ENCODE measurements at places on chromosomes 5 and 9.

GRCh38 chr5:152288917-152289595 lies 116.0 kb downstream of the NMUR2 start:
- no peak for DNase-seq

DNA sequence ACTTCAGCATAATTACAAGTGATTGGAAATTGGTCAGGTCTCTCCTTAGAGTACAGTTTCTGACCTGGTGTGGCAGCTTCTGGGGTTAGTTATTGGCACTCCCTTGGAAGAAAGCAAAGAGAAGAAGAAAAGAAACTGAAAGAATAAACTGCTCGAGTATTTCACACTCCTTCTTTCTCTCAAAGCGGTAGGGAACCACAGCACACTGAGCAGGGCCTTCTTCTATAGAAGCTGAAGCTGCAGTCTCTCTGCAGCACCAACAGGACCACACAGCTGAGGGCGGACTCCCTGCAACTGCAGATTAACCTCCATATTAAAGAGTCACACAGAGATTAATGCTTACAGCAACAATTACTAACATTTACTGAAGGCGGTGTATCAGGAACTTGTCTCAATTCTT lies 152.0 kb downstream of the TRPM6 start:
- no peak for DNase-seq

GRCh38 chr9:92295240-92295790 lies 1.8 kb upstream of the IARS1 start:
- no peak for DNase-seq

DNA sequence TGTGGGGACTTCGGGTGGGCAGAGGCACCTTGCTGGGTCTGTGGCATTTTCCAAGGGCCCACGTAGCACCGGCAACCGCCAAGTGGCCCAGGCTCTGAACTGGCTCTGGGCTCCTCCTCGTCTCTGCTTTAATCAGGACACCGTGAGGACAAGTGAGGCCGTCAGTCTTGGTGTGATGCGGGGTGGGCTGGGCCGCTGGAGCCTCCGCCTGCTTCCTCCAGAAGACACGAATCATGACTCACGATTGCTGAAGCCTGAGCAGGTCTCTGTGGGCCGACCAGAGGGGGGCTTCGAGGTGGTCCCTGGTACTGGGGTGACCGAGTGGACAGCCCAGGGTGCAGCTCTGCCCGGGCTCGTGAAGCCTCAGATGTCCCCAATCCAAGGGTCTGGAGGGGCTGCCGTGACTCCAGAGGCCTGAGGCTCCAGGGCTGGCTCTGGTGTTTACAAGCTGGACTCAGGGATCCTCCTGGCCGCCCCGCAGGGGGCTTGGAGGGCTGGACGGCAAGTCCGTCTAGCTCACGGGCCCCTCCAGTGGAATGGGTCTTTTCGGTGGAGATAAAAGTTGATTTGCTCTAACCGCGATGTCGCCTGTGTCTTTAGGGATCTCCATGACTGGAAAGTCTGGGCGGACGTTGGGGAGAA lies 5.8 kb downstream of the DPP7 start:
- no peak for DNase-seq

DNA sequence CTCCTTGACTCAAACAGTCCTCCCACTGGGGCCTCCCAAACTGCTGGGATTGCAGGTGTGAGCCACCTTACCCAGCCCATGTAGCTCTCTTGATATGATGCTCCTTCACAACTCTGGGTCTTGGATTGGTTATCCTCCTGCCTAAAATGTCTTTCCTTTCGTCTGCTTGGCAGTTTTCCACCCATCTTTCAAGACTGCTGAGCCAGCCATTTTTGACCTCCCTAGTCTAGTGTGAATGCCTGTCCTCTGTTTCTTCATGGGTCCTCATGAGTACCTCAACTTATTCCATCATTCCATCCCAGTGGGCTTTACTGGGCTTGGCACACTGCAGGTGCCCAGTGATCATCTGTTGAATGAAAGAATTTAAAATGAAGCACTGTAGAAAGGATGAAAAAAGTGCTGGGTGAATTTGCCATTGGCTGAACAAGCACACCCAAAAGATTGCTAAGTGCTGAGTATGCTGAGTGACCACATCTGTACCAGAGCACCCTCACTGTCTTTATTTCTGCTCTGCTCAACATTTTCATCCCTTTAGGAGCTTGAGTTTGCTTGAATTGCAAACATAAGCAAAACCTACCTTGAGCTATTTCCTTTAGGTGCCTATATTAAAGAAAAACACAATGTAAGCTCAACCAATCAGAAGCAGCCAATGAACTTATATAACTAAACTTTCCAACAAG lies 84.8 kb upstream of the FAM169A start:
- DNase-seq = no peak

DNA sequence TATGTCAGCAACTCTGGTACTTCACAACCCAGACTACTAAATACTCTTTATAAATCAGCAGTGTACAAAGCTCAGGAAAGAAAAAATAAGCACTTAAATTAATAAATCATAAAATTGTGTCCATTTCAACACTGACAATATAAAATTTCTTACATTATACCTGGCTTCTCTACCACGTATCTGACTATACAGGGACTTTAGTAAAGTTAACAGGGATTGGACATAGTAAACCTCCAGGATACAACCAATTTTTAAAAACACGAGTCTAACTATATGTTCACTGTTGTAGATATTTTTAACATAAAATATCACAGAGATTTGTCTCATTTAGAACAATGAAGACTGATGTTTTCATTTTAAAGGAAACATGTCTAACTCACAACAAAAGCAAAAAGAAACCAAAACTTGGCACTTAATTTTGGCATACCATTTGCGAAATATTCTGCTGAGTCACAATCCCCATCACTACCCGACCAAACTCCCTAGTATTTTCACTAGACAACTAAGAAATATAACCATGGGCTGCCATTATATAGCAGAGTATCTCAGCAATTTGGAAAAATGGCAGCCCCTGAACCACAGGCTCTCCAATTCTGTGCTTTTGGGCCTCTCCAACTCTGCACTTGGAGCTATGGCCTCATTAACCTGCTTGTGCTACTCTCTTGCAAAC lies 14.4 kb downstream of the FAM169A start:
- no peak for DNase-seq

DNA sequence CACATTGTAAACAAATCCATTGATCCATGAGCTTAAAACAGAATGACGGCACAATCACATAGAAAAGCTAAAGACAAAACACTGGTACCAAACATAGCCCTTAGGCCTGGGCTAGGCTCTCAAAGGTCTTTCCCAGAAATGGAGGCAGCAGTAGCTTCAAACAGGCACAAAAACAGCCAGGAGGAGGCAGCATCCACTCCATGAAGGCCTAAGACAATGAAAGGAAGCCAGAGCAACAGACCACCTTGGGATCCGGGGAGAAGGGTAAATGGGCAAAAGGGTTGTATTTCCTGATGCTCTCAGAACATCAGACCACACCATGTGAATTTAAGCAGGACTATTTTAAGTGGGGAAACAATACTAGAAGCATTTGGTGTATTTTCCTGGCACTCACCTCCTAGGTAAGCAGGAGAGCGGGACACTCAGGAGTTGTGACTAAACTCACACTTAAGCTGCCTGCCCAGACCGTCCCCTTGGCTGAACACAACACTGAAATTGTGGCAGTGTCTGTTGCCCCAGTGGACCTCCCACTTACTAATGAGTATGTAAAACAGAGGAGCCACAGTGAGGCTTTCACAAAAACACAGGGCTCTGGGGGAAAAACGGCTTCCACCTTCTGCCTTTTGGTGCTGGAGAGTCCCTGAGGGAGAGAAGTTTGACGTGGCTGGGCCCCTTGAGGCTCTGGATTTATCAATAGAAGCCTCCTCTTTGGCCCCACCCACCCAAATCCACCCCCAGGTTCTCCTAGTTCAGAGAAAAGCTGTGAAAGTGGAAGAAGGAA lies 11.9 kb downstream of the GNPDA1 start:
- DNase-seq = no peak

DNA sequence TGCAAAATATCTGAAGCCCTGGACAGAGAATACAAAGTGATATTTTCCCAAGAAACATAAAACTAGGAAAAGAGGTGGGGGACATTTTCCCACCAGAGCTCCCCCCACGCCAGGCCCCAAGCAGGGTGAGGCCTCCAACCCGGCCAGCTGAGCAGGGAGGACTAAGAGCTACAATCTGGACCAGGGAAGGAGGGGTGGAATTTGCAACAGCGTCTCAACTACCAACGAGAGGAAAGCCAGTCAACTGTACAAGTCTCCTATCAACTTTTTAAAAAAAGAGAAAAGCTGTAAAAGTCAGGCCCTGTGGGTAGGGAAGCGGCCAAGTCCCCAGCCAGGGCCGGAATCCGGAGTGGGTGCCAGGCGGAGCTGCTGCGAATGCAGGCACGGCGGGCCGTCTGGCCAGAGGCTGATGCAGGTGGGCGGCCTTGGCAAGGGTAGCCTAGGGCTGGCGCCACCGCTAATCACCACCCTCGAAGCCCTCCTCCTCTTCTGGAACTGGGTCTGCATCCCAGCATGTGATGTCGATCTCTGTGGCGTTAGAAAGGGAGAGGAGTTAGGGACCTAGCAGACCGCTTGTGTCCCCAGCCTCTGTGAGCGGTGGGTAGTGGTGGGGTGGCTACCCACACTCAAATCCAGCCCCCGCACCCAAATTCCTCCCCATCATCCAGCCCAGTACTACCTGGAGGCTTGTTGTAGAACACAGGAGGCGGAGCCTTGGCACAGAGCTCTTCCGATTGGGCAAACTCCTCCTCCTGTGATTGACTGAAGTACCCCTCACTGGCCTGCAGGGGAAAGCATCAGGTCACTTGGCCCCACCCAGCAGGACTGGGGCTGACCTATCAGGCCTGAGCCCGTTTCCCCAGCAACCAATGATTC lies 10.6 kb downstream of the PRR7 start:
- DNase-seq = peak; percentile 91

GRCh38 chr9:120768247-120768646 lies 25.0 kb downstream of the FBXW2 start:
- no peak for DNase-seq

GRCh38 chr5:131406975-131407638 lies 143.3 kb downstream of the CDC42SE2 start:
- no peak for DNase-seq

DNA sequence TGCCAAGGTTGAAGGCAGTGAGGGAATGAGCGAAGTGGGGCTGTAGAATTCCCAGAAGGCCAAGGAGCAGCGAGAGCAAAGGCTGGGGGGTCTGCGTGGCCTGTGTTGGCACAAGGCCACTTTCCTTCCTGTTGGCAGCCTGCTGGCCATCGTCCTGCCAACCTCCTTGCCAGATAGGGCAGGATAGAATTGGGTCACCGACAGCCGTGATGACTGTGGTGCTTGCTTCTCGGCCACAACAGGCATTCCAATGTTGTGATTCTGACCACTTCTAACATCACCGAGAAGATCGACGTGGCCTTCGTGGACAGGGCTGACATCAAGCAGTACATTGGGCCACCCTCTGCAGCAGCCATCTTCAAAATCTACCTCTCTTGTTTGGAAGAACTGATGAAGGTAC lies 18.9 kb downstream of the TRIP13 start:
- DNase-seq = no peak
